Left ventricle myocardium inferior (tissue), 1 donor: ENCODE measurements at places on chromosomes 12 and 14.

DNA sequence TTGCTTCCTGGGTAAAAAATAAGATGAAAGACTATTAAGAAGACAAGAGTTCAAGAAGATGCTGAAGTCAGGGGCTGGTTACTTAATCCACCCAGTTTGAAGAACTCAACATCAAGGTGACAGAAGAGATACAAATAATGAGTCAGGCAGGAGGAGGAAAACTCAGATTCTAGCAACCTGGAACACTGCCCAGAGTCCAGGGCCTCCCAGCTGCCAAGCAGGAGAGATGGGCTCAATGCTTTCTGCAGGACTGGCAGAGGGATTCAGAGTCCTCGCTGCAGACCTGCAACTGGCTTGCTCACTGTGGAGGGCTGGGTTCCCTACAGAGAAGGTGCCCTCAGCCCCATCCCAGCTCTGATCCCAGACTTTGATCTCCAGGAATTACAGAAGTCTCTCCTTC, 28.6 kb upstream of the CEBPE start:
- no peak overlapping the region for H3K4me3 ChIP-seq
- H3K27me3 ChIP-seq: no peaks in the 10 kb centered on the region
- H3K27ac ChIP-seq: peak overlapping the region; percentile 9

DNA sequence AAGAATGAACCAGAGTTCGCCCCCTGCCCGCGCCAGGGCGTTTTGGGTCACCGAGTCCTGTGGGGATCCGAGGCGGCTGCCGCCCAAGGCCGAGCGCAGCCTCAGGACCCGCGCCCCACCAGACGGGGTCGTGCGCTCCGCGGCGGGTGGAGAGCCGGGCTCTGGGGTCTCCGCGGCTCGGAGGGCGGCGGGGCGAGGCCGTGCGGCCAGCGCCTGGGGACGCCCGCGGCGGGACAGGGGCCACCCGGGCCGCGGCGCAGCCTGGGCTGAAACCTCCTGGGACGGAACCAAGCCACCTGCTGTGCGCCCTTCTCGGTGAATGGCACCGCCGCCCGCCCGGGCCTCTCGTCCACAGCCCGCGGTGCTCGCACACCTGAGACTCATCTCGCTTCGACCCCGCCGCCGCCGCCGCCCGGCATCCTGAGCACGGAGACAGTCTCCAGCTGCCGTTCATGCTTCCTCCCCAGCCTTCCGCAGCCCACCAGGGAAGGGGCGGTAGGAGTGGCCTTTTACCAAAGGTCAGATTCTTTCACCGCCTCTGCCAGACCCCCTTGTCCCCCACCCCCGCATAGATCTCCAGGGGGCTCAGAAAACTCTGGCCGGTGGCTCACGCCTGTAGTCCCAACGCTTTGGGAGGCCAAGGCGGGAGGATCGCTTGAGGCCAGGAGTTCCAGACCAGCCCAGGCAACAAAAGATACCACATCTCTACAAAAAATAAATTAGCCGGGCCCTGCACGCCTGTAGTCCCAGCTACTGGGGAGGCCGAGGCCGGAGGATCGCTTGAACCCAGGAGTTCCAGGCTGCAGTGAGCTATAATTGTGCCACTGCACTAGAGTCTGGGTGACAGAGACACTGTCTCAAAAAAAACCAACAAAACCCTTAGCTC, 901 bp downstream of the B3GNT4 start:
- DNase-seq: no peak
- peaks cover 30% of the 10 kb centered on the region for H3K36me3 ChIP-seq
- H3K27ac ChIP-seq: no peak overlapping the region
- H3K27me3 ChIP-seq: peaks cover 61% of the 10 kb centered on the region
- peak overlapping the region; percentile 76 for H3K4me3 ChIP-seq

DNA sequence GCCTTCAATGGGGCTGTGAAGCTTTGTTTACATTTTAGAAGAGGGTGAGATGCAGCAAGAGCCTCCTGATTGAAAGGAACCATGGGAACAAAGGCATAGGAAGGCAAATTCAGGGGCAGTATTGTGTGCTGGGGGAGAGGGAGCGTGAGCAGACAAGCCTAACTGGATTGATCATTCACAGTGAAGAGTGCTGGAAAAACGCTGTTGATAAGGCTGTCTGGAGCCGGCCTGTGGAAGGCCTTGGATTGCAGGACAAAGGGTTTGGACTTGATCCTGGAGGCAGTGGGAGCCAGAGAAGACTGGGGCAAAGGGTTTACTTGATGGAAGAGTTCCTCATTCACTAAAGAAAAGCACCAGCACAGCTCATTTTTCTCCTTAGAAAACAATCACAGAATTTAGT, 160.5 kb downstream of the PAH start:
- H3K27me3 ChIP-seq: no peaks in the 10 kb centered on the region
- H3K36me3 ChIP-seq: no peaks in the 10 kb centered on the region
- H3K27ac ChIP-seq: peak overlapping the region; percentile 65
- no peaks in the 10 kb centered on the region for H3K4me1 ChIP-seq
- H3K4me3 ChIP-seq: no peak overlapping the region

- DNase-seq: no peak
- peaks cover 14% of the 10 kb centered on the region for H3K27me3 ChIP-seq
Observed at GRCh38 chr12:118589162-118589561, 212.8 kb downstream of the SUDS3 start.

GRCh38 chr14:54929556-54929955, 26.9 kb upstream of the GCH1 start:
- H3K4me3 ChIP-seq: no peak overlapping the region
- no peaks in the 10 kb centered on the region for H3K36me3 ChIP-seq
- no peaks in the 10 kb centered on the region for H3K27me3 ChIP-seq
- no peak overlapping the region for H3K27ac ChIP-seq
- DNase-seq: no peak
- H3K4me1 ChIP-seq: no peaks in the 10 kb centered on the region

GRCh38 chr12:7190268-7191055, 976 bp downstream of the PEX5 start:
- H3K4me3 ChIP-seq: peak overlapping the region; percentile 97
- no peaks in the 10 kb centered on the region for H3K27me3 ChIP-seq
- H3K36me3 ChIP-seq: peaks cover 35% of the 10 kb centered on the region
- peaks cover 31% of the 10 kb centered on the region for H3K4me1 ChIP-seq
- H3K27ac ChIP-seq: peak overlapping the region; percentile 96

DNA sequence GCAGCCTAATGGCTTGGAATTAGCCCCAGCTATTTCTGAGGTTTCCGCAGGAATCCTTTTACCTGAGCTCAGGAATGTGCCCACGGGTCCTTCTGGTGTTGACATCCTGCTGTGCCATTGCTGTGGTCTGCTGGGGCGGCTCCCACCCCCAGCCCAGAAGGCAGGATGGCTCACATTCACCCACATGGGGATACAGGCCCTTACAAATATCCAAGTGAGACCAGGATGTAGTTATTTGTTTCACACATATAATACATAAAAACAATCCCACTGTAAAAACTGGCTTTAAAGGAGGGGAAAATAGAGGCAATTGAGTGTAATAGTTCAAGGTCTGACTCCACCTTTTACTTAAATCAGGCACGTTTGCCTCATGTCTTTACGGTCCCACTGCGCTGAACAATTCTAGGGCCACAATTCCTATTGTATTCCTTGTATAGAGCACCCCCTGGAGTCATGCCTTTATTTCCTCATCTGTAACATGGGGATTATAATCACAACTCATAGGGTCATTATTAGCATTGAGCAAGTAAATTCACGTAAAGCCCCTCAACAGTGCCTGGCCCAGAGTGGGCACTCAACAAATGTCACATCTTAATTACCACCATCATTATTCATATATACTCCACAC, 57.2 kb upstream of the FICD start:
- DNase-seq: no peak
- peaks cover 62% of the 10 kb centered on the region for H3K27me3 ChIP-seq
- H3K4me3 ChIP-seq: no peak overlapping the region
- H3K36me3 ChIP-seq: no peaks in the 10 kb centered on the region
- H3K4me1 ChIP-seq: no peaks in the 10 kb centered on the region

DNA sequence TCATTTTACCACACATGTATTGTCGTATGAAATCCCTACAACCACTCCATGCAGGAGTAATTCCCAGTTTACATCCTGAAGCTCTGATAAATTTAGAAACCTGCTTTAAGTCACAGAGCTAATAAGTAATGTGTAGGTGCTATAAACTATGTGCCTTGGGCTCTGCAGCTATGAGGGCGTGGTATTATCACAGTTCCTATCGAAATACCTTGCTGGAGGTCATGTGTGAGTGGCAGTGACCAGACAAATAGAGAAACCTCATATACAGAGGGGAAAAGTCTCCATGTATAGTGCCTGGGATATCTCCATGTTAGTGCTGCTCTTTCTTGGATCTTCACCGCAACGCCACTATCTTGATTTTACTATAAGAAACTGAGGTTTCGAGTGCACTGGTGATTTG, 883 bp upstream of the TBC1D15 start:
- peak overlapping the region; percentile 95 for H3K27ac ChIP-seq
- peak overlapping the region; percentile 84 for H3K4me3 ChIP-seq
- H3K36me3 ChIP-seq: no peaks in the 10 kb centered on the region

- no peaks in the 10 kb centered on the region for H3K27me3 ChIP-seq
- no peaks in the 10 kb centered on the region for H3K4me1 ChIP-seq
- H3K4me3 ChIP-seq: no peak overlapping the region
- no peaks in the 10 kb centered on the region for H3K36me3 ChIP-seq
Observed at GRCh38 chr14:22798528-22798927, 16.7 kb downstream of the SLC7A7 start.

- H3K4me3 ChIP-seq: no peak overlapping the region
- H3K27me3 ChIP-seq: no peaks in the 10 kb centered on the region
- no peak overlapping the region for H3K27ac ChIP-seq
- no peaks in the 10 kb centered on the region for H3K4me1 ChIP-seq
Observed at GRCh38 chr12:127556231-127556886, 710.6 kb upstream of the TMEM132C start.

GRCh38 chr12:95978774-95979173, 17.4 kb downstream of the HAL start:
- H3K27ac ChIP-seq: no peak overlapping the region
- no peak for DNase-seq
- H3K27me3 ChIP-seq: no peaks in the 10 kb centered on the region
- H3K4me3 ChIP-seq: no peak overlapping the region

GRCh38 chr12:130354407-130354806, 16.7 kb downstream of the PIWIL1 start:
- H3K4me1 ChIP-seq: no peaks in the 10 kb centered on the region
- DNase-seq: no peak
- H3K36me3 ChIP-seq: no peaks in the 10 kb centered on the region

DNA sequence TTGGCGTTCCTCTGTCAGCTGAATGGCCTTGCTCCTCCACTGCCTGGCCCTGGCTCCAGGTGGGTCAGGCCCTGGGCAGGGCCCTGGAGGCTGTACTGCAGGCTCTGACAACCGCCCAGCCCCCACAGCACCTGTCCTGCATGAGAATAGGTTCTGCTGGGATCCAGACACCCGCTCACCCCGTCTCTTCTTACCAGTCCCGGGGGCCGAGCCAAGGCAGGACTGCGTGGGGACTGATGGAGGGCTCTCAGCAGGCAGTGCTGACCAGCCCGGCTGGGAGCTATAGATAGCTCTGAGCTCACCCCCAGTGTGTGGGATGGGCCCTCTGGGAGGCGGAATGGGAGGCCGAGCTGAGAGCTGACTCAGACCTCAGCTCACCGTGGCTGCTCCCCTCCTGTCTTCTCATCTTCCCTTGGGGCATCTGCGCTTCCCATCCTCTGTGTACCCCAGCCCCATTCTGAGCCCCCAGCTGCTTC, 39.6 kb downstream of the TEAD4 start:
- peaks cover 5% of the 10 kb centered on the region for H3K36me3 ChIP-seq
- H3K4me3 ChIP-seq: peak overlapping the region; percentile 27
- peaks cover 19% of the 10 kb centered on the region for H3K4me1 ChIP-seq
- peak overlapping the region; percentile 76 for H3K27ac ChIP-seq

DNA sequence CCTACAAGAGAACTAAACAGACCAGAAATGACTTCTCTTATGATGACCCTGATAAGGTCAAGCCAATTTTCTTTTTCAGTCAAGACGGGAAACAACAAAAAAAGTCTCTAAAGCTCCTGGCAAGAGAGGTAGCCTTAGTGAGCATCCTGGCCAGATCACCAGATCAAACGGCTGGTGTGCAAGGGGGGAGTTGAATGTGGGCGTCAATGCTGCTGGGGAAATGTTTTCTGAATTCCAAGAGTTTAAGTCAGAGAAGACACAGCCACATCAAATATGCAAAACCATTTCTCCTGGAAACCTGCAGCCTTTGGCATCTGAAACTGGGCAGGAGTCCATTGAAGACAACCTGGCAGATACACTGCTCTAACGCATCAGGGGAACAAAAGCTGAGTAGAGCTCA, 16.0 kb upstream of the SELPLG start:
- H3K27ac ChIP-seq: peak overlapping the region; percentile 23
- H3K27me3 ChIP-seq: no peaks in the 10 kb centered on the region
- peaks cover 73% of the 10 kb centered on the region for H3K36me3 ChIP-seq
- no peak for DNase-seq
- no peak overlapping the region for H3K4me3 ChIP-seq
- H3K4me1 ChIP-seq: peaks cover 81% of the 10 kb centered on the region

- peaks cover 46% of the 10 kb centered on the region for H3K27me3 ChIP-seq
- H3K4me3 ChIP-seq: peak overlapping the region; percentile 88
- peaks cover 25% of the 10 kb centered on the region for H3K4me1 ChIP-seq
Observed at GRCh38 chr12:77064896-77065360, 441 bp downstream of the E2F7 start.

DNA sequence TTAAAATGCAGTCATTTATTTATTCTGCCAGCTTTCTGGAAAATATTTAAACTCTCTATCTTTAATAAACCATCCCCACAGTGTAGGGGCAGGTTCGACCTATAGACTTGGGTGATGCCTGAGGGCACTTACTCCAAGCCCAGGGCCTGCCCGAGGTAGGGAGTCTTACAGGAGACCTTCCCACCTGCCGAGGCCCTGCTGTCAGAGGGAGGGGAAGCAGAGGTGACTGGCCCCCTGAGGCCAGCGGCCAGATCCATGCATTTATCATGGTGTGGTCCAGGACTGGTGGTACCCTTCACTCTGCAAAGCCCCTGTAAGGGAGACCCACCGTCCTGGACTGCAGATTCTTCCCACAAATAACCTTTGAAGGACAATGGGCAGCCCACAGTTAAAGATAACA, 7.6 kb downstream of the EML1 start:
- H3K4me1 ChIP-seq: peaks cover 11% of the 10 kb centered on the region
- H3K27ac ChIP-seq: no peak overlapping the region
- no peak for DNase-seq
- no peaks in the 10 kb centered on the region for H3K27me3 ChIP-seq

DNA sequence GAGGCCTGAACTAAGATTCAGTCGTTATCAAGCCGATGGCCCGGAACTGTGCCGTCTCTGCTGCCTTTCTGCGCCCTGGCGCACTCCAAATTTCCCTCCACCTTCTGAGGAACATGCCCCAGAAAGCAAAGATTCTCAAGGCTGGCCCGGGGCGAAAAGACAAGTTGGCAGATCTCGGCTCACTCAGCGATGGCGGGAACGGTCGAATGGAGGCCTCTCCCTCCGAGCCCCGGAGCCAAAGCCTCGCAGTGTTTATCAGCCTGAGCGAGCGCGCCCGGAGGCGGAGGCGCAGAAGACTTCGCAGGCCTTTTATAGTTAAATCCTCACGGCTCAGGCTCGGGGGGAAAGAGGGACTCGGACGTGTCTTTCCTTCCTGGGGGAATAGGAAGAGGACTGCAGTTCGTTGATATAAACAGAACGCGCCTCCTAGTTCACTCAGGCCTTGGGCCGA, 5.6 kb downstream of the TBX5 start:
- peak; percentile 23 for DNase-seq
- H3K27me3 ChIP-seq: peaks cover 96% of the 10 kb centered on the region
- H3K36me3 ChIP-seq: peaks cover 20% of the 10 kb centered on the region

- no peak overlapping the region for H3K4me3 ChIP-seq
- H3K36me3 ChIP-seq: peaks cover 21% of the 10 kb centered on the region
- no peaks in the 10 kb centered on the region for H3K27me3 ChIP-seq
- peaks cover 68% of the 10 kb centered on the region for H3K4me1 ChIP-seq
Observed at GRCh38 chr14:35304812-35305462, 12.8 kb downstream of the PSMA6 start.

GRCh38 chr12:34401659-34402227, 379.4 kb downstream of the ALG10 start:
- no peak overlapping the region for H3K4me3 ChIP-seq
- peak; percentile 11 for DNase-seq
- H3K4me1 ChIP-seq: no peaks in the 10 kb centered on the region
- peaks cover 8% of the 10 kb centered on the region for H3K27me3 ChIP-seq
- H3K27ac ChIP-seq: no peak overlapping the region
